ENCODE measurements at places on chromosomes 12 and 14.

- DNase-seq: peak; percentile 60
Observed at GRCh38 chr12:52258335-52258901, 16.0 kb upstream of the KRT86 start.

- DNase-seq: no peak
Observed at GRCh38 chr14:98960617-98961013, 311.4 kb downstream of the BCL11B start.

- no peak for DNase-seq
Observed at GRCh38 chr14:57833323-57833722, 32.6 kb downstream of the SLC35F4 start.

- no peak for DNase-seq
Observed at GRCh38 chr14:95248432-95248831, 71.3 kb downstream of the CLMN start.

GRCh38 chr12:122845865-122846621 is 10.8 kb downstream of the HIP1R start:
- no peak for DNase-seq

DNA sequence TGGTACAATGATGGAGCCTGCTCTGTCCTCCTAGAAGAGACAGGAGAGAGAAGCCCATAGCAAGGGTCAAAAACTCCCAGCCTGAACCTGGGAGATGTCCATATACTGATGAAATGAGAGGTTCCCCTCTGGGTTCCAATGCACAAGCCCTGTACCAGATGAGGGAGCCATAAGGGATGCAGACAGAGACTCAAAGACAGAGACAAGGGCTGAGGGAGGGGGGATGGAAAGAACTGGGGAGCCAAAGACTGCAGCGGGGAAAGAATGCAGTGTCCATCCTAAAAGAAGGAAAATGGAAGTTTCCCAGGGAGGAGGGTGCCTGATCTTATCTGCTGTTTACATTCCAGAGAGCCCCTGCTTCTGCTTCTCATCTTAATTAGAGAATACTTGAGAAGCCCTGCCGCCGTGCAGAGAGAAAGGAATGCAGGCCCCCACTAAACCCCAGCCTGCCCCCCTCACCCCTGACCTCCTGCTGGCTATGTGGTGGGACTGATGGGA is 27.7 kb downstream of the KRT18 start:
- no peak for DNase-seq

- DNase-seq: no peak
Observed at GRCh38 chr12:12423367-12423766, 66.5 kb downstream of the BORCS5 start.

- DNase-seq: no peak
Observed at GRCh38 chr12:70849265-70849960, 71.1 kb downstream of the PTPRR start.

DNA sequence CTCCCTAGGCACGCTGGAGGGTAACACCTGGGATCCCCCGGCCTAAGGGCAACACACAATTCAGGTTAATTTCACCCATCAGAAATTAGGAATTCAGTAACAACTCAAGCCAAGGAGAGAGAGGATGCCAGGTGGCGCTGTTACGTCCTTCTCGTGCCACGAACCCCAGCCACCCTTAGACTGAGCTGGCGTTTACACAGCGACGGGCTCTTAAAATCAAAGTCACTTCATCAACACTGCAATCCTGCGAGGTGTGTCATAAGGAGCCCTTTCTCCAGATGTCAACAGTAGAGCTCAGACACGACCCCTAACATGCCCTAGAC is 110.6 kb upstream of the TMEM132D start:
- no peak for DNase-seq

DNA sequence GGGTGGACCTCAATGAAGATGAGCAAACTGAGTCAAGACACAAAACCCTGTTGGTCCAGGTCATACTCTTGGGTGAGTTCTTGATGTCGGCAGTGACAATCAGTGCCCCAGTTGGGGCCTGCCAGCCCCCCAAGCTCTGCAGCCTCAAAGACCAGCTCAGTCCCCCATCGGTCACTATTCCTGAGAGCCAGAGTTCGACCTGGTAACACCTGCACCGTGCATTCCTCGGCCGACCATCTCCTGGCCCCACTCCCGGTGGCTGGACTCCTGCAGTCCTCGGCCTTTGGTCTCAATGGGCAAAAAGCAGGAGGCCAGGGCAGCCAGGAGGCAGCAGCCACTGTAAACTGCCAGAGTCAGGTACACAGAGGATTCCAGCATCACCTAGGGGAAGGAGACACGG is 32.5 kb downstream of the DAO start:
- no peak for DNase-seq

- no peak for DNase-seq
Observed at GRCh38 chr12:61272441-61272840, 987.8 kb upstream of the USP15 start.

- no peak for DNase-seq
Observed at GRCh38 chr12:1369460-1369859, 224.9 kb downstream of the FBXL14 start.

DNA sequence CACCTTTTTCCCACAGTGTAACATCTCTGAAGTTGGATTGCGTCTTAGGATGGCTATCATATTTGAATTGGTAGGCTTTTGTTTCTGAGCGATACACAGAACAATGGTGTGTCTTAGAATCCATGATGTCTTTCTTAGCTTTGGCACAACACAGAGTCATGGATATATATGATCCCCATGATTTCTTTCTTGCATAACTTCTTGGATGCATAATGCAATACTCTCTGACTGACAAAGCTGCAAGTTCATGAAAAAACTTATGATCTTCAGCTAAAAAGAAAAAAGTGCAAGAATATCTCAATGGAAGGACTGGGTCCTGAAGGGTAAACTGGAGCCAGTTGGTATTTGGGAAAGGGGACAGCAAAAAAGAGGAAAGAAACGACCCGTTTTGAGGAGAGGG is 48.1 kb downstream of the VWF start:
- no peak for DNase-seq

- no peak for DNase-seq
Observed at GRCh38 chr12:24750263-24750662, 198.6 kb downstream of the BCAT1 start.

DNA sequence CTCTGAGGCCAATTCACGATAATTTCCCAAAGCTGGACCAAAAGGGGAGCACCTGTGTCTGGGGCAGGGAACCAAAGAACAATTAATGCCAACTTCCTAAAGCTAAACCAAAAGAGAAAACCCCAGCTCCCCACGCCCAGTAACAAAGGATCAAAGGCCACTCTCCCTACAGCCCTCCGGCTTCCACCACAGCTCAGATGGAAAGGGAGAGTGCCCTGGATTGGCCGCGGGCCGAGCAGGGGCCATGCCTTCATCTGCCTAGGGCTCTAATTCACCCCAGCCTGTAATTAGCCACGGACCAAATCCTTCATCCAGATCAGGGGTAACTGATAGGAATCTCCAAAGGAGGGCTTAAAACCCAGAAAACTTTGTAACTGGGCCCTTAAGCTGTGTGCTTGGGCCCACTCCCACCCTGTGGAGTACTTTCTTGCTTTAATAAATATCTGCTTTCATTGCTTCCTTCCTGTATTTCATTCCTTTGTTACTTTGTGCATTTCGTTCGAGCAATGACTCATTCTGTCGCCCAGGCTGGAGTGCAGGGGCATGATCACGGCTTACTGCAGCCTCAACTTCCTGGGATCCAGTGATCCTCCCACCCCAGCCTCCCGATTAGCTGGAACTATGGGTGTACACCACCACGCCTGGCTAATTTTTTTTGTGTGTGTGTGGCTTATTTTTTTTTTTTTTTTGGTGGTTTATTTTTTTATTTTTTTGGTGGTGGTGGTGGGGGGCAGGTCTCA is 65.5 kb upstream of the PPP4R3A start:
- DNase-seq: no peak

- DNase-seq: no peak
Observed at GRCh38 chr12:124804011-124804621, 59.5 kb downstream of the SCARB1 start.

DNA sequence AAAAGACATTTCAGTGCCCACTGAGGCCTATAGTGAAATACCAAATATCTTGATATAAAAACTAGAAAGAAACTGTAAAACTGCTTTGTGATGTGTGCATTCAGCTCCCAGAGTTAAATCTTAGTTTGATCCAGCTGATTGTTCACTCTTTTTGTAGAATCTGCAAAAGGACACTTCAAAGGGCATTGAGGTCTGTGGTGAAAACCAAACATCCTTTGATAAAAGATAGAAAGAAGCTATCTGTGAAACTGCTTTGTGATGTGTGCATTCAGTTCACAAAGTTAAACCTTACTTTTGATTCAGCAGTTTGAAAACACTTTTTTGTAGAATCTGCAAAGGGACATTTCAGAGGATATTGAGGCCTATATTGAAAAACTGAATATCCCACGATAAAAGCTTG is 290.7 kb upstream of the ALG10B start:
- DNase-seq: no peak

DNA sequence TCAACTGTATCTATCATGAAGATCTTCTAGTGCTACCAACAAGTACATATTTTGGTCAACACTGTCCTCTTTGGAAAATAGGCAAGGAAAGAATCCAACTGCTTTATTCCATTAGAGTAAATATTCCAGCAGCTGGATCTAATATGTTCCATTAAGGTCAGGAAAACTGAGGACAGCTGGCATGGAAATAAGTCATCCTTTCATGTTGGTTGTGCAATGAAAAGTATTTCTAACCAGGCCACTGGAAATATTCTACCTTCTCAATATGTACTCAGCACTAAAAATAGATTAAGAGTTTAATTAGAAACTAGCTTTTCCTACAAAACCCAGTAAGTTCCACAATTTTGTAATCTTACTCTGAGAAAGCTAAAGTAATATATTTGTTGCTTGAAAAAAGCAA is 19.6 kb downstream of the HIGD1C start:
- no peak for DNase-seq

DNA sequence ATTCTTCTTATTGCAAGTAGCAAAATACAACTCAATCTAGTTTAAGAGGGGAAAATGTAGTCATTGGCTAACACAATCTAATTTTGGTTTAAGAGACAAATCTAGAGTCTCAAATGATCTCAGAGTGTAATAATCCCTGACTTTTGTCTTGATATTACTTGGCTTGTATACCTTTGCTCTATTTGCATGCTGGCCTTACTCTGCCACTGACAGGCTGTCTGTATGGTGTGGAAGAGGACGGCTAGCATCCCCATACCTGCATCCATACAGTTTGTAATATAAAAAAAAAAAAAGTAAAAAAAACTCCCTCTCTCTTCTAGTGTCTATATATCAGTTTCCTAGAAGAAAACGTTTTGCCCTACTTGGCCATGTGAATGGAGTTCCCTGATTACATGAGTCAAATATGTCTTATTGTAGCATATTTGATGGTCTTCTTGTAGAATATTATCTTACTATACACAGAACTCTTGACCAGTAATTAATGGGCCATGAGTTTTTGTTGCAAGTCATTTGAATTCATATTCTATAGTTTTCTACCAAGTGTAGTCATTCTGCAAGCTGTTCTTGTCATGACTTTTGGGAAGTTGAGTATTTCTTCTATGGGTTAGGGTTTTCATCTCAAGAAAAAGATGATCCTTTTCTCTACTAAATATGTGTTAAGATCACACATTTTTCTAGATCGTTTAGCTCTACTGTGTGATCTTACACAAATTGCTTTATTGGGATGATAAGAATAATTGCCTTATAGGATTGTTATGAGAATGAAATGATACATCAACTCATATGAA is 8.2 kb downstream of the HIF1A start:
- no peak for DNase-seq

DNA sequence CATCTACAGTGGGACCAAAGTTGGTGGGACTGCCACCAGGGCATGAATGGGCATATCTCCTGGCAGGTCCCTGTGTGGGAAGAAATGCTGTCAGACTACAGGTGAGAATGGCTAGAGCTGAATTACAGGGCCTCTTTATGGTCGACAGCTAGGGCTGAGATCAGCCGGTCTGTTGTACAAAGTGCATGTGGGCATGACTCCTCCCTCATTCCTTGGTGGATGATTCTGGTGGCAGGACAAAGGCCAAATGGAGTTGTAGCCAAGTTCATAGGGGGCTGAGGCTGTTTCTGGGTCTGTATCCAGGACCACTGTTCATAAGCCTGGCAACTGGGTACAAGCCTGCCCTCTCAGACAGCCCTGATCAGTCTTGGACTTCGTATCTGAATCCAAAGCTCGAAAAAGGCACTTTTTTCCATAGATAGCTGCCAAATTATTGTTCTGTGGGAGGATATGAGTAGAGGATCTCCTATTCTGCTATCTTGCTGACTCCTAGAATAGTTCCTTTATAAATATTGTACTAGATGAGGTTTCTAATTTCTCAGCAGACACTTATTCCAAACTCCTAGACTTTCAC is 460.8 kb downstream of the TMEM117 start:
- no peak for DNase-seq

GRCh38 chr14:23877111-23877510 is 76.5 kb upstream of the DHRS4 start:
- no peak for DNase-seq

DNA sequence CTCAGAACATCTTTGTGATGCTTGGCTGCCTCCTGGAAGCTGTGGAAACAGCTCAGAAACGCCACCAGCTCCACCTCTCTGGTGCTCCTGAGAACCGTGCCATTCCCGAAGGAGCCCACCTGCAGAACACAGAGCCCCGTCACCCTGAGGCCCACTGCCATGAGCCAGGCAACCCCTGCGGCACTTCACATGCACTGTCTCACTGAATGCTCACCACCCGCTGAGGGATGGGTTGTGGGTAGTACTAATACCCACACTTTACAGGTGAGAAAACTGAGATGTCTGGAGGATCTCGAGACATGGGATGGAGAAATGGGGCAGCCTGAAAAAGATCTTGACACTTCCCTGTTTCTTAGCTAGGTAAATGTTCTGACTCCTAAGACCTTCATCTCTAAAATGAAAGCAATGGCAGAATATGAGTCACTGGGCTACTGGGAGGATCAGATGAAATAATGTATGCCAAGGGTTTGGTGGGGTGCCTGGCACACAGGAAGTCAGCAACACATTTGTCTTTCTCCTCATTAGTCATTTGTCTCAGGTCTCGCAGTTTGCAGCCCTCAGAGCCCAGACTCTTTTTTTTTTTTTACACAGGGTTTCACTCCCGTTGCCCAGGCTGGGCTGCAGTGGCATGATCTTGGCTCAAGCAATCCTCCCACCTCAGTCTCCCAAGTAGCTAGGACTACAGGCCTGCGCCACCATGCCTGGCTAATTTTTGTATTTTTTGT is 5.3 kb downstream of the OASL start:
- DNase-seq: no peak

DNA sequence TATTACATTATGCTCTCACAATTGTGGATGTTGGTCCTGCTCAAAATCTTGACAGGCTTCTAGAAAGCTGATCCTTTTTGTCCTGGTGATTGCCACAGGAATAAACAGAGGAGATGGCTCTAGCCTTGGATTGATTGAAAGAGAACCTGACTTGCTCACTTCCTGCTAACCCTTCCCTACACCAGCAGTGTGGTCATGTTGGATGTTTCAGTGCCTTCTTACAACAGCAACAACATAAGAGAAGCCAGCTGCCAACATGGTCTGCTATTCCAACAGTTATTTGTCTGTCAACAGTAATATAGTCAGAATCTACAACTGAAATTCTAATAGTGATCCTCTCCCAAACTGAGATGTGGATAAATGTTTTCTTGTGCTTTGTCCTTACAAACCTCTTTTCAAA is 311.6 kb upstream of the DIO2 start:
- no peak for DNase-seq

All from endothelial cell (in vitro differentiated cells).